Uterus (tissue), 4 donors: ENCODE measurements at places on chromosomes 2 and 18. TPM values are rescaled to one million over a fixed set of nuclear protein-coding genes. Genes with fewer than 3 reads are reported as not detected.

ALKAL2 gene
- 33.1 TPM for total RNA-seq

DNA sequence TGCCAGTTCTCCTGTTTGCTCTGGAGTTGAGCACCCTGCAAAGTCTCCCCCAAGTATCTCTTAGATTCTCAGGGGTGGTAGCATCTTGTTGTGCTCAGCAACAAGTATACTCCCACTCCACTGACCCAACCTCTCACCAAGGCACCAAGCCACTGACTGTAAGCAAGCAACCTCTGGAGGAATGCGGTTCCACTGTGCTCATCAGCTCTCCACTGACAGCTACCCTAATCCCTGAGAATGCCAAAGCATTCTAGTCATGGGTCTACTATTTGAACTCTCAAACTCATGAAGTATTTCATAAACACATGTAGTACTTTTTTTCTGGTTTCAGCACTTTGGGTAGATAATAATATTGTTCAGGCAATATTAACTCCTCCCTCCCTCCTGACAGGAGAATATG lies 170.0 kb downstream of the EPHA4 start:
- no peak overlapping the region for H3K27ac ChIP-seq
- no peaks in the 10 kb centered on the region for H3K4me1 ChIP-seq
- DNase-seq = no peak
- no peaks in the 10 kb centered on the region for H3K36me3 ChIP-seq

GALNT5 gene
- not detected for total RNA-seq

GRCh38 chr2:106990297-106990696 lies 104.3 kb upstream of the ST6GAL2 start:
- no peak overlapping the region for H3K4me3 ChIP-seq
- DNase-seq = no peak
- no peak overlapping the region for H3K27ac ChIP-seq
- no peaks in the 10 kb centered on the region for H3K27me3 ChIP-seq
- no peaks in the 10 kb centered on the region for H3K36me3 ChIP-seq

FASTKD1 gene
- total RNA-seq = 21.8 TPM

DNA sequence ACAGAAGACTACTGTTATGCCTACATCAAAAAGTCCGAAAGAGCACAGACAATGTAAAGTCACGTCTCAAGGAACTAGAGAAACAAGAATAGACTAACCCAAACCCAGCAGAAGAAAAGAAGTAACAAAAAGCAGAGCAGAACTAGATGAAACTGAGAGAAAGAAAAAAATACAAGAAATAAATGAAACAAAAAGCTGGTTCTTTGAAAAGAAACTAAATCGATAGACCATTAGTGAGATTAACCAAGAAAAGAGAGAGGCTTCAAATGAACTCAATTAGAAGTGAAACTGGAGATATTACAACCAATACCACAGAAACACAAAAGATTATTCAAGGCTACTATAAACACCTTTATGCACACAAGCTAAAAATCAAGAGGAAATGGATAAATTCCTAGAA lies 271.8 kb downstream of the MBD2 start:
- no peak overlapping the region for H3K27ac ChIP-seq
- no peak for DNase-seq
- no peaks in the 10 kb centered on the region for H3K4me1 ChIP-seq
- no peak overlapping the region for H3K4me3 ChIP-seq

- no peak overlapping the region for H3K4me3 ChIP-seq
- H3K27me3 ChIP-seq = no peaks in the 10 kb centered on the region
- no peaks in the 10 kb centered on the region for H3K36me3 ChIP-seq
- H3K27ac ChIP-seq = no peak overlapping the region
These were observed 19.1 kb upstream of the MARCHF4 start for GRCh38 chr2:216391401-216391800.

DNA sequence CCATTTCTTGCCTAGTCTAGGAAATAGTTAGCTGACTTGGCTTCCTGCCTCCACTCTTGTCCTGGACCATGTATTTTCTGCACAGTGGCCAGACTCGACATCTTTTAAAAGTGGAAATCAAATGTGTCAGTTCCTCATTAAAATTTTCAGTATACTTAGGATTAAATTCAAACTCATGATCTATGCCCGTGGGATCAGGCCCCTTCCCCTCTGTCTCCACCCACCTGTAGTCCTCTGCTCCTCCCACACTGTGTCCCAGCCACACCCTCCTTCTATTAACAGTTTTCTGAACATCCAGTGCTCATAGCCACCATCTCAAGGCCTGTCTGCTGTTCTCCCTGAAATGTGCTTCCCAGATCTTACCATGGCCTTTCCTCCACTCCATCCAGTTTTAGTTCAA lies 13.3 kb downstream of the ARHGAP25 start:
- H3K27ac ChIP-seq = no peak overlapping the region
- H3K36me3 ChIP-seq = no peaks in the 10 kb centered on the region
- H3K4me3 ChIP-seq = no peak overlapping the region
- DNase-seq = no peak
- H3K27me3 ChIP-seq = no peaks in the 10 kb centered on the region

GRCh38 chr2:31997653-31998052 lies 13.2 kb downstream of the MEMO1 start:
- no peak overlapping the region for H3K27ac ChIP-seq
- no peaks in the 10 kb centered on the region for H3K4me1 ChIP-seq
- H3K27me3 ChIP-seq = no peaks in the 10 kb centered on the region
- no peak overlapping the region for H3K4me3 ChIP-seq
- DNase-seq = no peak

DNA sequence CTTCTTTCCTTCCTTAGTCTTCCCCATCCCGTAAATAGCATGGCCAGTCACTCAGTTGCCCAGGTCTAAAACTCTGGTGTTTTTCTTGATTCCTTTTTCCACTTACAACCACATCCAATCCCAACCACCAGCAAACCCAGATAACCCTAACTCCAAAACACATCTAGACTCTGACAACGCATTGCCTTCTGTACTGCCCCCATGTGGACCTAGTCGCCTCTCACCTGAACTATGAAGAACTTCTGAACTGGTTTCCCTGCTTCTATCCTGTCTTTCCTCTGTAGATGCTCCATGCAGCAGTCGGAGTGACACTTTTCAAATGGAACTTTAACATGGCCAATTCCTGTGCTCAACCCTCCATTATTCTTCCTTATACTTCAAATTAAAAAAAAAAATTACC lies 26.5 kb downstream of the ST6GAL2 start:
- no peak overlapping the region for H3K4me3 ChIP-seq
- no peak overlapping the region for H3K27ac ChIP-seq
- no peak for DNase-seq

DNA sequence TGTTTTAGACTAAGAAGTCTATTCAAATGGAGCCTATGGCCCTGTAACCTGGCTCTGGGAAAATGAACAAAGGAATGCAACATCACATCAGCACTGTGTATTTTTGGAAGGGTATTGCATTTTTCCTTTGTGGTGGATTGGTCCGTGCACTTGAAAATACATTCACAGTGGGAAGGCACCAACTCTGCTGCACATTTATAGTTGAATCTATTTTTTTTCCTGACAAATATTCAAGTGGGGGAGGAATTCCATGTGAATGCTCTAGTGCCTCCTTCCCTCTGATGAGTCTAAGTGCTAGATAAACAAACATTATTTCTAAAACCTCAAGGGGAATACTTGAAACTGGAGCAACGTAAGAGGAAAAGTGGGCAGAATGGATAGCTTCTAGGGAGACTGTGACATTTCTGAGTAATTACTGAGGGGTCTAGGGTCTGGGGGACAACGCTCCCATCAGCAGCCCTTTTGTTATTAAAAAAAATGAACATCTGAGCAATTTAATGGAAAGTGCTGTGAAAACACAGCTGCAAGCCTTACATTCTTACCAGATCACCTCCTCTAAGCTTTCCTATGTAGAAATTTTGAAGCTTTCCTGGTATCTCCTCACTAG lies 208.2 kb downstream of the SLC8A1 start:
- H3K36me3 ChIP-seq = no peaks in the 10 kb centered on the region
- no peak overlapping the region for H3K4me3 ChIP-seq
- H3K27me3 ChIP-seq = no peaks in the 10 kb centered on the region
- peaks cover 5% of the 10 kb centered on the region for H3K4me1 ChIP-seq
- H3K27ac ChIP-seq = peak overlapping the region; percentile 78

CDC42EP3 gene
- total RNA-seq = 93.0 TPM

C2orf15 gene
- 1.6 TPM for total RNA-seq

- no peaks in the 10 kb centered on the region for H3K27me3 ChIP-seq
- peak; percentile 17 for DNase-seq
- no peaks in the 10 kb centered on the region for H3K4me1 ChIP-seq
- H3K4me3 ChIP-seq = no peak overlapping the region
- H3K27ac ChIP-seq = no peak overlapping the region
These were observed 96.0 kb downstream of the HNMT start for GRCh38 chr2:138060301-138060635.

GRCh38 chr18:845152-845819 lies 33.2 kb upstream of the YES1 start:
- H3K36me3 ChIP-seq = no peaks in the 10 kb centered on the region
- H3K27me3 ChIP-seq = no peaks in the 10 kb centered on the region
- H3K4me3 ChIP-seq = no peak overlapping the region
- no peak overlapping the region for H3K27ac ChIP-seq
- H3K4me1 ChIP-seq = no peaks in the 10 kb centered on the region

GRCh38 chr2:54088719-54089118 lies 26.7 kb upstream of the ACYP2 start:
- H3K27me3 ChIP-seq = no peaks in the 10 kb centered on the region
- no peak overlapping the region for H3K27ac ChIP-seq
- no peaks in the 10 kb centered on the region for H3K4me1 ChIP-seq

GRCh38 chr2:62194558-62195420 lies 1.1 kb upstream of the B3GNT2 start:
- peak overlapping the region; percentile 99 for H3K27ac ChIP-seq
- no peaks in the 10 kb centered on the region for H3K27me3 ChIP-seq
- no peaks in the 10 kb centered on the region for H3K36me3 ChIP-seq
- DNase-seq = peak; percentile 26

DNA sequence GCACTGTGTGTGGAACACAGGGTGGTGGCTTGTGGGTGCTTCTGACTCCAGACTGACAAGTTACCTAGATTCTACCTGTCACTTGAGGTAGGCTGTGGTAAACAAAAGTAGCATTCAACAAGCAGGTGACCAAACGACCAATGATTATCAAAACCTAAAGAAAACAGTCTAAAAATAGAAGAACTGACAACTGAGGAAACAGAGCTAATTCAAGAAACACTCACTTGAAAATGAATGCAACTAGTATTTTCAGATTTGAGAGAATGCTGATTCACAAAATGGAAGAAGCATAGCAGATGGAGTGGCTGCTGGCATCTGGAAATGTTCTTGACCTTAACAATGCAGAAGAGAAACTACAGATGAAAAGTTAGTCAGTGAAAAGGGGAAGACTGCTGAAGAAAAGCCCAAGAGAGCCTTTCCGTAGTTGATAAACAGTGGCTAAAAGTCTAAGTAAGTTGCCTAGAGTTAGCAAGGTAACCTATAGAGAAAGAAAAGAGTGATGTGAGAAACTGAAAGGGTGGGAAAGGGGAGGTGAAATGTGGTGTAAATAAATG lies 170.4 kb downstream of the NCK2 start:
- no peaks in the 10 kb centered on the region for H3K4me1 ChIP-seq
- DNase-seq = no peak

BOLL gene
- total RNA-seq = not detected
